ENCODE measurements at places on chromosomes 4 and X.

DNA sequence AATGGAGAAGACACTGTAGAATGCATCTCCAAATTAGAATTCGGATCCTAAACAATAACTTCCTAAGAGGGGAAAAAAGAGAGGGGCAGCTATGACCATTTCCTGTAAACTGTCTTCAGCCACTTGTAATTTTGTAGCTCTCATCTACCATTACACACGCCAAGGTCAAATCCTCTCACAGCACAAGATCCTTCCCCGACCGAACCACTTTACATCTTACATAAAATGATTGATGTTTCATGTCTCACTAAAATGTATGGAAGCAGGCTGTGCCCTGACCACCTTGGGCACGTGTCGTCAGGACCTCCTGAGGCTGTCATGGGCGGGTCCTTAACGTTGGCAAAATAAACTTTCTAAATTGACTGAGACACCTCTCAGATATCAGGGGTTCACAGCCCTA lies 24.1 kb upstream of the PBDC1 start:
- peak; percentile 54 for DNase-seq

DNA sequence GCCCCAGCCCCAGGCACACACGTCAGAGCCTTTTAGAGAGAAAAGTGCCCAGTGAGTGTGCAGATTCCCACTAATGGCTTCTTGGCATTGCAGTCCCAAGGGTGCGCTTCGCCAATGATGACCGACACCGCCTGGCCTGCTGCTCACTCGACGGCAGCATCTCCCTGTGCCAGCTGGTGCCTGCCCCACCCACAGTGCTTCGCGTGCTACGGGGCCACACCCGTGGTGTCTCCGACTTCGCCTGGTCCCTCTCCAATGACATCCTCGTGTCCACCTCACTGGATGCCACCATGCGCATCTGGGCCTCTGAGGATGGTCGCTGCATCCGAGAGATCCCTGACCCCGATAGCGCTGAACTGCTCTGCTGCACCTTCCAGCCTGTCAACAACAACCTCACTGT lies 2.9 kb downstream of the WDR13 start:
- DNase-seq, result peak; percentile 56

DNA sequence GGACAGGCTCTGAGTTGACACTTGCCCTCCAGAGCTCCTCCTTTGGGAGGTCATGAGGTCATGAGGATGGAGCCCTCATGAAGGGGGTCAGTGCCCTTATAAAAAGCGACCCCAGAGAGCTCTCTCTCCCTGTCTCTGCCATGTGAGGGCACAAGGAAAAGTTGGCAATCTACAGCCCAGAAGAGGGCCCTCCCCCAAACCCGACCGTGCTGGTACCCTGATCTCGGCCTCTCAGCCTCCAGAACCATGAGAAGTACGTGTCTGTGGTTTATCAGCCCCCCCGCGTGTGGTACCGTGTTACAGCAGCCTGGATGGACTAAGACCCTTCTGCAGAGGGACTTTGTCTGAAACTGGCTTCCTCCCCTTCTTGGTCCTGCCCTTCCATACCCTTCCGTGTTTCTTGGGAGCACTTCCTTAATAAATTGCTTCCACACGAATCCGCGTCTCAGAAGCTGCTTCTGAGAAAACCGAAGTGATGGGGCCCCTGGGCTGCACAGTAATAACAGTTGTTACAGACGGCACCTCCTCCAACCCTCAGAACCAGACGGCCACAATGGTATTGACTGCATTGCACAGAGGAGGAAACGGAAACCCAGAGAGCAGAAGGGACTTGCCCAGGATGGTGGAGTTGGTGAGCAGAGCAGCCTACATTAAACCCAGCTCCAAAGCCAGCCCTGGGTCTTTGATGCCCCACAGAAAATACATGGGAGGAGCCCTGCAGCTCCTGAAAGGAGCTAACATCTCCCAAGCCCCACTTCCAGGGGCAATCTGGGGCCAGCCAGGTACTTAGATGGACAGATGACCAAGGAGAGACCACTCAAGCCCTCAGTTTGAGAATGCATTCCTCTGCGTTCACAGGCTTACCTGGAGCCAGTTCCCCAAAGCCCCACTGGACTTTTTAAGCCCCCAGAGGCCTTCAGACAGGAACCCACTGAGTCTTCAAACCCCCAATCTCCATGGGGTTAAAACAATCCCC lies 242.7 kb downstream of the BCOR start:
- DNase-seq, result no peak

GRCh38 chrX:110396735-110397134 lies 38.1 kb downstream of the RTL9 start:
- no peak for DNase-seq

DNA sequence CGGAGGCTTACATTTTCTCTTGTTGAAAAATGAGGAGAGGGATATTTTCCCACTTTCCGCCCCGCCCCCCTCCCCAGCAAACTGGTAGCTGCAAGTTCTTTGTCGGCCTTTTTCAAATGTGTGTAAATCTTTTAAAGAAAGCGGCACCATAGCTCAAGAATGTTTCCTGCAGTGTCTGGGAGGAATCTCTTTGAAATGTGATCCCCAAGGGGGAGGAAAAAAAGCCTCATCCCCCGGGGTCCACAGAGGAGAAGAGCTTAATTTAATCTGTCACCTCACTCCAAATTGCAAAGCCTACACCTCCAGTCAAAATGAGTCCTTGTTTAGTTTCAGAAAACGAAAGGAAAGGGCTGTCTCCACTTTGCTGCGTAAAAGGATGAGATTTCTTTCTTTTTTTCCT lies 34.8 kb downstream of the ASMT start:
- DNase-seq, result no peak

All from hematopoietic multipotent progenitor cell treated with erythropoietin and hydrocortisone succinate and interleukin-3 and kit ligand, for 15 days (in vitro differentiated cells).